Fibroblast of gingiva (primary cell): ENCODE measurements at places on chromosomes 4 and X.

- no peak for DNase-seq
Observed at GRCh38 chrX:16646366-16647138, 3.4 kb upstream of the S100G start.

- DNase-seq: no peak
Observed at GRCh38 chrX:151713849-151714248, 2.0 kb upstream of the FATE1 start.

DNA sequence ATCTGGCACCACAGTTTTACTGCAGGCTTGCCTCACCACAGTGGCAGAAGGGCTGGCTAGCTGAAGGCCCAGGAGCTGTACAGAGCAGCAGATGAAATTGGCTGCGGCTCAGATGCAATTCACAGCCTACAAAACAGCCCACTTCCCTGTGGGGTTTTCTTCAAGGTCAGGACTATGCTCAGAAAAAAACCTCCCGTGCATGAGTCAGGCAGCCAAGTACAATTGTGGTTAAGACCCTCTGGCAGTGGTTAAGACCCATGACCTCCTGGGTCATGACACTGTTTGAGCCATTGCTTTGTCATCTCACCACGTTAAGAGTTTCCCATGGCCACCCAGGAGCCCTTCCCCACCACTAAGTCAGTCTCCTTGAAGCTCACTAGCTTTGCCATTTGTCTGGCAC lies 276.3 kb downstream of the HNRNPD start:
- DNase-seq: no peak

DNA sequence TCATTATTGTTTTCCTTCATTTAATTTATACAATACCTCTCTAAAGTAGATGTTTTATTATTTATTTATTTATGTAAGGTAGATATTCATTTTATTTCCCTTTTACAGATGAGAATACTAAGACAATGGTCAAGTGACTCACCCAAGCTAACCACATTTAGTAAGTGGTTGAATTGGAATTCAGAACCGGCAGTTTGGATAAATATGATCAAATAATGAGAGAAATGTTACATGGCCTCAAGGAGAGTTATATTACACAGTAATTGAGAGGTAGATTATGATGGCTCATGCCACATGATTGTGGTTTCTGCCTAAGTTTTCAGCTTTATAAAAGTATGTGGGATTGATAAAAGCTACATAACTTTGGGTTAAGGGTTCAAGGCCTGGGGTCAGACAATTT lies 239.4 kb upstream of the BOD1L1 start:
- DNase-seq: no peak

DNA sequence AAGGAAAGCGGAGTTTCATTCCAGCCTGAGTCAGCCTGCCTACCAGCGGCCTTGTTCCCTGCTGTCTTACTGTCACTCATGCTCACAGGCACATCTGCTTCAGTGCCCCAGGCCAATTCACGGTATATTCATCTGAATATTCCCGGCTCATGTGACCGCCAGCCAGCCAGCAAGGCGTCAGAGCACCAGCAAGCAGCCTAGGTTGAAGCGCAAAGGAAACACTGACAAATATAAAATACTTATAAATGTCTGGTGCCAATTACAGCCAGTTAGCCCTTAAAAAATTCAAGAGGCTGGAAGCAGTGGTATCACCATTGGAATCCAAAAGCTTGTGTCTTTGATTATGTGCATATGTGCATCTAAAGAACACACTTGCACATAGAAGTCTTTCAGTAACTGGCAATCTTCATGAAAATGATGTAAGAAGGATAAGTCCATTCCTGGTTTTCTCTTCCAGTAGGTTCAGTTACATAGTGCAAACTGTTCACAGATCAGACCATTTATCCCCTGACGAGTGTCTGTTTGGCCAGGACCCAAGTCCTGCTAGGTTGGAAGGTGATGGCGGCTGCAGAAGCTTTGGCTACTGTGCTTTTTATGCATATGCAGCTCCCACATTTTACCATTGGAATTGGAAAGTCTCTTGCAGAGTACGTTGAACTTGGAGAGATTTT lies 61.3 kb downstream of the LUZP4 start:
- DNase-seq: peak; percentile 75

DNA sequence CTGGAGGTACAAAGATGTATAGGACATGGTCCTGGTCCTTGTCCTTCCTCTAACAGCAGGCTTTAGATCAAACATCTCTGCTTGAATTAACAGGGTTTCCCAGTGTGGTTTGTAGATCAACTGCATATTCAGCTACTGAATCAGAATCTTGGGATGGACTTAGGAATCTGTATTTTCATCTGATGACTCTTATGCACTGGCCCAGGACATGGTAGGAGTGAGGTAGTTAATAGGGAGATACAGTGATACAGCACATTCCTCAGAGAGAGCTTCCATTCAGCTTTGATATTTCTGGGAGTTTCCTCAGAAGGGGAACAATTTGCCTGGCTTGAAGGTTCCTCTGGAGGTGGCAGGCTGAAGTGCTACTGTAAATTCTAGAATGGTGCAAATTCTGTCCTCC lies 203.1 kb downstream of the LARP7 start:
- DNase-seq: no peak

GRCh38 chrX:86149119-86149518 lies 868 bp downstream of the DACH2 start:
- no peak for DNase-seq

GRCh38 chr4:7103031-7103606 lies 35.3 kb upstream of the GRPEL1 start:
- peak; percentile 71 for DNase-seq

GRCh38 chr4:139783741-139784484 lies 118.3 kb downstream of the MGST2 start:
- DNase-seq: no peak

GRCh38 chr4:156774422-156774821 lies 197.2 kb downstream of the PDGFC start:
- DNase-seq: peak; percentile 88

GRCh38 chr4:109174224-109174953 lies 128.1 kb downstream of the COL25A1 start:
- DNase-seq: no peak

DNA sequence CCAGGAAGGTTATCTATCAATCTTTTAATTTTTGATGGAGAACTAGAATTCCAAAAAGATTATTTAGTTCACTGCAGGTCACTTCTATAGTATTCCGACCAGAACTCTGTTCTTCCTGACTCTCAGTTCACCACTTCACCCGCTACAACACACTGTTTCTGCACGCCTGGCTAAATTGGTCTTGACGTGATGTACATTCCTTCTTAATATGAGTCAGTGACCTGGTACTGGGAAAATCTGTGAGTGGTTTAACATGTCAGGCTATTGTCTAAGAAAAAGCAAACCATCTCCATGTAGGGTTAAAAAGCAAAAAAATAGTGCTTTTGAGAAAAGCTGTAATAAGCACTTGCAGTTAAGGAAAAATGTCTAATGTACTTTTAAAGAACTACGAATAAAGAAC lies 120.4 kb downstream of the NDST3 start:
- peak; percentile 16 for DNase-seq

GRCh38 chrX:119762718-119763117 lies 4.3 kb downstream of the SOWAHD start:
- peak; percentile 40 for DNase-seq

DNA sequence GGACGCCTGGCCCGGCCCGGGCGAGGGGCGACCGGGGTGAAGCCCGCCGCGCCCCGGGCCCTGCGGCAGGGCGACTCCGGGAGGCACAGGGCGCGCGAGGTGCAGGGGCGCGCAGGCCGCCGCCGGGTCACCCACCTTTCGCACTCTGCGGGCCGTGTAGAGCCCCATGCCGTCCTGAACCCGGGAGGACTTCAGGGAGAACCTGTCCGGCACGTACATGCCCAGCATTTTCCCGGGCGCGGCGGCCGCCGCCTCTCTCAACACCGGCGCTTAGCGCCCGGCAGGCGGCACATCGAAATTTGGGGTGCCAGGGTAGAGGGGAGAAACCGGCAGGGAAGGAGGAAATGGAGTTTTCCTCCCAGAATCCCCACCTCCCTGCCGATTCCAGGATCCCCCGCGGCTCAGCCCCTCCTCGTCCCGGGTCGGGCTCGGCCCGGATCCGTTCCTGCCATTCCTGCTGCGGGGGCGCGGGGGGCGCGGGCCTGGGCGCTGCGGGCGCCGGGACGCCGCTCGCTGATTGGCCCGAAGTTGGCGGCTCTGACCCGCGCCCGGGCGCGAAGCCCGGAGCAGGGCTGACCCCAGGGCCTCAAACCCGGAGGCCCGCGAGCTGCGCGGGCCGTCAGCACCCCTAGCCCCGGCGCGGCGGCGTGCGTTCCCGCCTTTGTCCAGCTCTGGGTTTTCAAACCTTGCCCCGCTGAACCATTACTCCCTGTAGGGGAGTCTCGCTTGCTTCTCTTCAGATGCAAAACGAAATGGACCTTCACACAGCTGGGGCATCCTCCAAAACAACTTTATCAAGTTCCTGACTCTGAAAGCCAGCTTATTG lies at the start of gene PRDM5:
Gene PRDM5, minus strand, starts transcription at position 346 of the 826 bp plus-strand sequence. Its CDS starts 118 bp downstream, at position 228.
- DNase-seq: peak; percentile 54

- no peak for DNase-seq
Observed at GRCh38 chr4:138410266-138410665, 168.1 kb upstream of the SLC7A11 start.

GRCh38 chr4:37132351-37132974 lies 112.1 kb upstream of the NWD2 start:
- no peak for DNase-seq

GRCh38 chrX:153491918-153492317 lies 2.9 kb upstream of the BGN start:
- DNase-seq: no peak

- peak; percentile 66 for DNase-seq
Observed at GRCh38 chr4:101345596-101346350, 1.6 kb downstream of the PPP3CA start.

GRCh38 chrX:119647552-119648420 lies 41.6 kb upstream of the NKRF start:
- no peak for DNase-seq

GRCh38 chr4:171534391-171534790 lies 278.8 kb upstream of the GALNTL6 start:
- DNase-seq: no peak

DNA sequence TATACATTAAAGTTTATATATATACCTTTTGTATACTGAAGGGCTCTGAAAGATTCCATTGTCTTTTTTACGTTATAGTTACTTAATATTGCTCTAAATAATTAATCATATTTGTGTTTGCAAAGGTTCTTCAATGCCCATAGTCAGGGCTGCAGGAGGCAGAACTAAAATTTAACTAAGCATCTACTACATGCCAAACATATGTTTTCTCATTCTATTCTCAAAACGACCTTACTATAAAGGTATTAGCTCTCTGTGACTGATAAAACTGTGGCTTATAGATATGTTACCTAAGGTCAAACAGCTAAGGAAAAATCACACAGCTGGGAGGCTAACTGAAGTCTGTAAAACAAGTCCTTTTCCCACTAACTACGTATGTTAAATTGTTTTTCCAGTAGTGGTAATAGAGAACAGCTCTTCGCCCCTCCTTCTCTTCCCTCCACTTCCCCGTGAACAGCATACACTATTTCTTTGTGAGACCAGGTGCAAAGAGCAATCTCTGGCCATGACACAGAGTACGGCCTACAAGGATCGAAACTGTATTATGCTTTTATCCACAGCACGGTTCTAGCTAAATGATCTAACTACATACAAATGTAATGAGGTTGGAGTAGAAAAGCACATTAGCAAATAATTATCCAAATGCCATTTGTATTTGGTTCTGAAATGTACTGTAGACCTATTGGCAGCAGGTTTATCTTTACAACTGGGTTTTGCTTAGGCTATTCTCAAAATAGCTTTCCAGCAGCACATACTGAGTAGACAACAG lies 1.7 kb downstream of the CNOT6L start:
- DNase-seq: no peak

GRCh38 chr4:74893171-74893570 lies 39.7 kb upstream of the PARM1 start:
- DNase-seq: no peak

- no peak for DNase-seq
Observed at GRCh38 chrX:9163214-9163709, 129.3 kb upstream of the FAM9B start.

DNA sequence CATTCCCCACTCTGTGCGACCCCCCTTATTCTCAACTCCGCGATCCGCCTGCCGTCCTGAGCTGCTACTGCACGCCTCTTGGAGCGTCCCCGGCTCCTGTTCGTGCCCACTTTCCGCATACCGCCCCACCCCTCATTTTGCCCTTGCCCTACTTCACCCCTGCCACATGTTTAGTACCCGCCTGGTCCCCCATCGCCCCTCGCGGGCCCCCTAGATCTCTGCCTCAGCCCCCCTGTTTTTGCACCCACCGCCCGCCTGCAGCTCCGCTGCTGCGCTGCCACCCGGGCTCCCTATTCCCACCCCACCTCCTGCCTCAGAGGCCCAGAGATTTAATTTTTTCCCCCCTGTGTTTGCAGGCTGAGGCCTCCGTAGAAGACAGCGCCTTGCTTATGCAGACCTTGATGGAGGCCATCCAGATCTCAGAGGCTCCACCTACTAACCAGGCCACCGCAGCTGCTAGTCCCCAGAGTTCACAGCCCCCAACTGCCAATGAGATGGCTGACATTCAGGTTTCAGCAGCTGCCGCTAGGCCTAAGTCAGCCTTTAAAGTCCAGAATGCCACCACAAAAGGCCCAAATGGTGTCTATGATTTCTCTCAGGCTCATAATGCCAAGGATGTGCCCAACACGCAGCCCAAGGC lies 1.4 kb downstream of the MAGED1 start:
- peak; percentile 21 for DNase-seq

DNA sequence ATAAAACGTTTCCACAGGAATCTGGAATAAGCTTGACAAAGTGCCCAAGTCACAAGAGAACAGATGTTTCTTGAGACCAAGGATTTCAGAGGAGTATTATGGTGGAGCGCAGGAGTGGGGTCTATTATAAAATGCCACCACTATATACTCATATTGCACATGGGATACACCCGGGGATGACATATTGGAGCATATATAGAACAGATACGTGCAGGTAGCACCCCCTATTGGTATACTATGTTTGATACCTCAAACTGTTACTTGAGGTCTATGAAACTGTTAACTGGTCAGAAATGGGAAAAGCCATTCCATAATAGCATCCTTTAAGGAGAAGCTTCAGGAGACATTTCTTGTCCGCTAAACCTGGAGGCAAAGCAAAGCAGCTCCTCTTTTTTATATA lies 86.0 kb downstream of the PCYT1B start:
- no peak for DNase-seq

DNA sequence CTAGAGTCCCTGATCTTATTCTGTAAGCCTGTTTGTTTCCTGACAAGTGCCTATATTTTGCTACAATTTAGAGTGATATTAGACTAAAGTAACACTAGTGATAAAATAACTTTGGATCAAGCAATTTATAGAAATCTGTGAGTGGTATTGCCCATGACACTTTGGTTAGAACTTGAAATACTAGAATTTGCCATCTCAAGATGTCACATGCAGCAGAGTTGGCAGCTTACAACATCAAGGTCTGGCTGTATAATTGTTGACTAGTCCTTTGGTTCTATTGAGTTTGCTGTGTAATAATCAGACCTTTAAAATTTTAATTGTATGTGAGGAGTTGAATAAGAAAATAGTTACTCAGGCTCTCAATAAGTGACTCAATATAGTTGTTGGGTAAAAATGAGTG lies 167.1 kb downstream of the RAPGEF2 start:
- no peak for DNase-seq
